ENCODE measurements at places on chromosomes 4 and X.

- DNase-seq, result no peak
Observed at GRCh38 chr4:179040259-179040658, 1598.0 kb upstream of the AGA start.

- no peak for DNase-seq
Observed at GRCh38 chr4:1154523-1155182, 17.7 kb downstream of the SPON2 start.

- DNase-seq, result no peak
Observed at GRCh38 chr4:1381181-1381621, 25.0 kb downstream of the NKX1-1 start.

DNA sequence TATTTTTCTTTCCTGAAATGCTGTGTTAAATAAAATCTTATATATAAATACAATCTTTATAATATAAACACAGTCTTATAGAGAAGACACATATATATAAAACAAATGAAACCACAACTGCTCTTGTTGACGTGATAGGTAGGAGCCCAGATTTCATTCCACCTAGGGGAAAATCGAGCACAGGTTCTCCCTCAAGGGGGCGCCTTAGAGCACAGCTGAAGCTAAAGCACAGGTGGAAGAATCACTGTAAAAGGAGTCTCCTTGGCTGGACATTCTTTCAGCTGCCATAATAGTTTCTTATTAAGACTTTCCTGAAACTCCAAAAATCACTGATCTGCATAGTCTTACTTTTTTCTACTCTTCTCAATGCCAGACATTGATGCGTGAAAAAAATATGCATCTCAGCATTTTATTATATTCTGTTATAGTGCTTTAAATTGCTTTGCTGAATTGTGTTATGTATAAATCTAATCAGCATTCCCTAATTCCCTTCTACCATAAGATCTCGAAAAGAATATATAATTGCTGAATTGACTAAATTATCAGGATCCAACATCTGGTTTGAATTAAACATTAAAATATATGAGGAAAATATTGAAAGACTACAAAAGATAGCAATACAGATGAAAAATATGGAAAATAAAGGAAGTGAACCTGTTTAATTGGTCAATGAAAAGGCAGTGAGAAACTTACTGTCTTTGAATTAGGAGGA, 25.5 kb upstream of the RXFP1 start:
- peak; percentile 22 for DNase-seq

DNA sequence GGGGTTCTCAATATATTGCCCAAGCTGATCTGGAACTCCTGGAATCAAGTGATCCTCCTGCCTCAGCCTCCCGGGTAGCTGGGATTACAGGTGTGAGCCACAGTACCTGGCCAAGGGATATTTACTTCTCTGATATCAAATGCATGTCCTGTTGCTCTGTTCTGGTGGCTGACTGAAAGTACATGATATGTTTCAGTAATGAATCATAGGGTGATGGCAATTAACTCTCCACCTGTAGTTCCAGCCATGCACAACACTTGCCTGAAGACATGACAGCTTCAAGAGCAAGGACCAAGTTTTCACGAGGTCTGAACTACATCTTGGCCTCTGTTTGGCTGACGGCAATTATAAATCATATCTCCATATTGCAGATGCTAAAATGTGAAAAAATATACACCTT, 9.1 kb downstream of the ZCCHC4 start:
- DNase-seq, result no peak

DNA sequence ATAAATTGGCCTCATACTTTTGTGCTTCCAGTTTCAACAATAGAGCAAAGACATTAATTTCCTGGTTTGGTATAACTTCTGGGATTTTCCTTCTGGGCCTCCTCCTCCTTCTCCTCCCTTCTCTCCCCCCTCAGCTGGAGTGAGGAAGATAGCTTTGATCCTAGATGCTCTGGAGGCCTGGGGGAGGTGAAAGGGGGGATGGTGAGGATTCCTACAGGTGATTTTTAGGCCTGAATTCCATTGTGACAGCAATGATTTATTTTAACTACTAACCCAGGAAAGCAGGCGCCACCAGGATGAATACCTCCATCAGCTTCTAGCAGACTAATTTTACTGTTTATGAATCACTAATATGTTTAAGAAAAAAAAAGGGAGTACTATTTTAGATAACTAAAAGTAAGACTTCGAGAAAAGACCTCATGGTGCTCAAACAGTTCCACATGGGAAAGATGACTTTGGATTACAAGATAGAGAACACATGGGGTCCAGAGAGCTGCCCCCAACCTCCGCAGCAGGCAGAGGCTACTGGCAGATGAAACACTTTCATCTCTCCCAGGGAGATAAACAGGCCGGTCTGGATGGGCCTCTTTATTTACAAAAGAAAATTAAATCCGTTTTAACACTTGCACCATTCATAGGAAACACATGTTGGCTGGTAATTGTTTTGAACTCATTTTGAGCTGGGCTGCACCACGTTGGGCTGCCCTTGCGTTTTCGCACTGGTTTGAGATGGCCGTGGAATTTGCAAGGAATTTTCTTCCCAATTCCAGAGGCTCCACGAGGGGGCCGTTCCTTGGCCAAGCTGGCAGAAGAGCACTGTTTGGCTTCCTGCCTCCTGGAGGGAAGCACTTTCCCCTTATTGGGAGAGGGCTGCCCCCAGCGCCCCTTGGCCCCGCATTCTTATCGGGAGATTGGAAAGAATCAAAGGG, 125.1 kb upstream of the STX18 start:
- no peak for DNase-seq

DNA sequence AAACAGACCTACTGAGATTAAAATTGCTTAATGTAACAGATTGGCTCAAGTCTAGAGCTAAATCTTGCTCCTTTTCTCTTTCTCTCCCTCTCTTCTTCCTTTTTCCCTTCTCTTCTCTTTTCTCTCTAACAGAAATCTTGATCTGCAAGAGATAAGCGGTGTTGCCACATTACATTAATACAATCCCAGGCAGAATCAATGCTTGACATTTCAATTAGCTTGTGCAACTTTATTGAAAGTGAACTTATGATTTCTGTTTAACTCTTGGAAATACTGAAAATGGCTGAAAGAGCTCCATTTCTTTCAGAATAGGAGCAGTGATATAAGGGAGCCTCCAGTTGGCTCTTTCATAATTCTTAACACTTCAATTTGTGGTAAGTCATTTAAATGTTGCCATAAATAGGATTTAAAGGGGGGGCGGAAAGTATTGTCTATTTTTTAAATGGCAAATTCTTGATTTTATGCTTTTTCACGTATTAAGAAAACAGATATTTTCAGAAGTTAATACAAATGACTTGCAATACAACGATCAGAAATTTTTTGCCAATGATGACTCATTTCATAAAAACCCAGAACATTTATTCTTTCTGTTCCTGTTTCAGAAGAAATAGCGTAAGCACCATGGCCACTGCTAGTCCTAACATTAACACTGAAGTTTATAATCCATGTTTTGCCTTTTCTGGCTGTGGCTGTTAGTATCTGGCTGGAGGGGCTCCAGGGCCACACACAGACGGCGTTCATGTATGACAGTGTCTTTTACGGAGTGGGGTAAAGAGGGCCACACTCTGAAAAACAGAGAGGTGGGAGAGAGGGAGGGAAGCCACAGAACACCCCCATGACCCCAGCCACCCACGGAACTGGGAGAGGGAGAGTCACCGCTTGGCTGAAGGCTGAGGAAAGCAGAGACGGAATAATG, 115.7 kb upstream of the FAT1 start:
- no peak for DNase-seq

DNA sequence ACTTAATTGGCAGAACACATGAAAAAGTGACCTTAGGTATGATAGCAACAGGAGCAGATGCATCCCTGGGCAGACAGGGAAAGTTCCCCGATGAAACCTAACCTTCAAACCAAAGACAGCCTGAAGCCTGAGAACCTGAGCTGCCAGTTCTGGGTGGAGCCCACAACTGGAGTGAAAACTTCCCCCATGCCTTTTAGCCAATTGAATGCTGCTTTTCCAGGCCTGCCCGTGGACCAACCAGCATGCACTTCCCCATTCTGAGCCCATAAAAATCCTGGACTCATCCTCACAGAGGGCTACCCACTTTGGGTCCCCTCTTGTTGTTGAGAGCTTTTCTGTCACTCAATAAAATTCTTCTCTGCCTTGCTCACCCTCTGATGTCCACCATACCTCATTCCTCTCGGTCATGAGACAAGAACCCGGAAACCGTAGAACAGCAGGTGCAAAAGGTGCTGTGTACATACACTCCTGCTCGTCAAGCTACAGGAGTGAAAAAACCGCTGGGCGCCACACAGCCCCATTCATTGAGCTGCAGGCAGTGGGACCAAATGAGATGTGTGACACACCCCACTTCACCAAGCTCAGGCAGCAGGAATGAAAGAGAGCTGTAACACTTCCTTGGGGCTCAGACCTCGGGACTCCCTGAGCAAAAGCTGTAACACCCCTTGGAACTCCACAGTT, 13.9 kb upstream of the SLC7A11 start:
- DNase-seq, result no peak

- DNase-seq, result no peak
Observed at GRCh38 chrX:100244681-100245080, 165.4 kb downstream of the PCDH19 start.

DNA sequence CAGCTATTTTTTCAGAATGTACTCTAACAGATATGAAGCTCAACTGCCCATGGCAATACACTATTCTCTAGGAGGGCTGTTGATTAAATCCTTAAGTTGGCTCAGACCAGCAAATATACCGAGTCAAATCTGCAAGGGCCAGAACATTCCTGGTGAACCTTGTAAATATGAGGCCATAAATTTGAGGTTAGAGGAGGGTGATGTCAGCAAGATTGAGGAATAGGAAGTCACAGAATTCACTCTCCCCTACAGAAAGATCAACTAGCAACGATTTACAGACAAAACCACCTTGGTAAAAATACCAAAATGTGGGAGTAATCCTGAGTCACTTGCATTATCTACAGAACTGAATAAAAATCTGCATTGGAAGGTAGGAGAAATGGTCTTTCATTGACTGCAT, 399.3 kb downstream of the GPM6A start:
- no peak for DNase-seq

- DNase-seq, result no peak
Observed at GRCh38 chr4:106186201-106186600, 129.8 kb downstream of the TBCK start.

DNA sequence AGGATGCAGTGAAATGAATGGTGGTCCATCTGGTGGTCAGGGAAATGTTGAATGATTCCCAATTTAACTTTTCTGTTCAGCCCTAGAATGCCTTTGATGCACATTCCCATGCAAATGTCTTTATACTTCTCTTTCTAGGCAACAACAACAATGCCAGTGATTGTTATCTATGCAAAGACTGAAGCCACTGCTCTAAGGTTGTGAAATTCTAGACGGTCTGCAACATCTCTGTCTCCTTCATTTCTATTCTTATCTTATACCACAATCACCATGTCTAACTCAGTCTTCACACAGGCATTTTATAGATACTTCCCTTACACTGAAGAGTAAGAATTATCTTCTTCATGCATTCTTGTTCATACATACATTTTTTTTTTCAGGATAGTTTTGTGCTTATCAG, 84.5 kb downstream of the HPGD start:
- DNase-seq, result no peak

- no peak for DNase-seq
Observed at GRCh38 chrX:47239898-47240545, 7.2 kb downstream of the USP11 start.

DNA sequence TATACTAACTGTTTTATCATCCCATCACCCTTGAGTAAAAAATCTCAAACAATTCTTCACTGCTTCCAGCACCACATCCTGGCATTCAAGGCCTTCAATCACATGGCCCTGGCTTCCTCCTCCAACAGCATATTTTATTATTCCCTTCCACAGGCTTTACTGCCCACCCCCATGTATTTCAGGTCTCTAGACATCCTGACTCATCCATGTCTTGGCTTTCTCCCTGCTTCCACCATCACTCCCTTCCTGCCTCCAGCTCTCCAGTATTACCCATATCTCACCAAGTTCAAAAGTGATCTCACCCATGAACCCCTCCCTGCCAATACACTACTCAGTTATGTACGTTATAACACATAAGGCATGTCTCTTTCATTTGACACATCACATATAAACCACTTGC, 34.7 kb upstream of the PLAC1 start:
- no peak for DNase-seq

DNA sequence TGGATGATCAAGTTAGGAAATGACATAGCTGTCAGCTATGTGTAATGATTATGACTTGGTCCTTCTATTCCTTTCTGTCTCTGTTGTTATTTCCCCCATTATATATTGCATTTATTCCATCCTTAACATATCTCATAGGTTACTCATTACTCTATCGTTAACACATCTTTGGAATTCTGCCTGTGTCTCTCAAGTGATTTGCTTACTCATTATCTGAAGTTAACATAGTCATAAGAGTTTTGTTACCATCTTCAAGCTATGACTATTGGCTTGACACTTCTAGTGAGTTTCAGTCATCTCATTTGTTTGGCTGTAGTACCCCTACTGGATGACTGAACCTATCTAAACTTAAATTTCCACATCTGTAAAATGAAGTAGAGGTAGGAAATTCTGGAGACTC, 286.1 kb upstream of the PPP1R2C start:
- no peak for DNase-seq

GRCh38 chr4:134201216-134202161, at the start of gene PABPC4L:
PABPC4L (minus strand) TSS chr4:134201789; CDS start chr4:134201019, 770 bp downstream.
- DNase-seq, result no peak

DNA sequence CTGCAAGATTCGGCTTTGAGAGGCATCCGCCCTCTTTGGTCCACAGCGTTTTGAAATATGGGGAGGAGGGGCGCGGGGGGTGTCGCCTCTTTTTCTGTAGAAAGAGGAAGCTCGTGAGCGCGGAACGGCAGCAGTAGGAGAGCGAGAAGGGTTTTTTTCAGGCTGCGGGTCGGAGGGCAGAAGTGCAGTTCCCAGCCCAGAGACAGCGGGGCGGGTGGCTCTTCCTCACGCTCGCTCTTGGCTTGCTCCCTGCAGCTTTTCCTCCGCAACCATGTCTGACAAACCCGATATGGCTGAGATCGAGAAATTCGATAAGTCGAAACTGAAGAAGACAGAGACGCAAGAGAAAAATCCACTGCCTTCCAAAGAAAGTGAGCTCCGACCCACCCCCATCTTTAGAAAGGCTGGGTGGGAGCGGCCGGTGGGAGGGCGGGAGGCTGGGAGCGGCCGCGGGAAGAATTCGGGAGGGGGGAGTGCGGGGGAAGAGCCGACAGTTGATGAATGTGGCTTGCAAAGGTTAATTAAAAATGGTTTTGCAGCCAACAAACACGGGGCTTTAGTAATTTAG, 1.2 kb downstream of the TMSB4X start:
- DNase-seq, result no peak

GRCh38 chrX:119523664-119524184, 41.5 kb downstream of the STEEP1 start:
- DNase-seq, result no peak

Measured in stimulated activated CD4-positive, alpha-beta T cell treated with anti-CD3 and anti-CD28 coated beads, Interleukin-12 subunit alpha, Interleukin-12 subunit beta, amount 100 ng/mL, for 24 hours (primary cell).